NCI-H226 (cell line): ENCODE measurements at places on chromosomes 3 and 15.

- DNase-seq = no peak
Measured at GRCh38 chr15:46918462-46919140, 798.7 kb upstream of the SEMA6D start.

GRCh38 chr15:75214293-75215096 is 12.8 kb downstream of the C15orf39 start:
- no peak for DNase-seq

GRCh38 chr15:90184119-90184785 is 16.9 kb upstream of the SEMA4B start:
- DNase-seq = peak; percentile 84

- DNase-seq = no peak
Measured at GRCh38 chr3:185934174-185934557, 3.6 kb downstream of the TRA2B start.

- no peak for DNase-seq
Measured at GRCh38 chr3:108393128-108393900, 97.0 kb downstream of the HHLA2 start.

DNA sequence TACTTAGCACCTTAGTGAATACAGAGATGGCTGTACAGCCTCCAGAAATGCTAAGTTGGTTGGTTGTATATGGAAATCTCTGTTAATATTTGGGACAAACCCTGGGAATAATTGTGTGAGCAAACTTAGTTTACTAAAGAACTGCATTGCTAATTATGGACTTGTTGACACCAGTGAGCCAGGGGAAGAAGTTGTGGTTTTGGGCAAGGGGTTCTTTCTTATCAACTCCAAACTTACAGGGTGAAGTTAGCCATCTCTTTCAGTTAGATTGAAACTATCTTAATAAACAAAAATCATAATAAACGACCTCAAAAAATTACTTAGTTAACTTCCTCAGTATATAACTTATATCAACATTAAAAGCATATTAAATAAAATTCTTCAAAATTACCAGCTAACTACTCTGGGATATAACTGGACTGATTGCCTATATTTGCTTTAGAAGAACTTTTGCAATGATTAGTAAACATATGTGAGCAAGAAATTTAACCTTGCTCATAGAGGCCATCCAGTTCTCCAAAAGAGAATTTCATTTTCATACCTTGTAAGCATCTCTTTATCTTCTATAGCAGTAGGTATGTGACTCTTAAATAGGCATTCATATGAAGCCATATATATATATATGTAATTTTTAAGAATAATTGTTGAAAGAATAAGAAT is 24.7 kb downstream of the MBNL1 start:
- no peak for DNase-seq

DNA sequence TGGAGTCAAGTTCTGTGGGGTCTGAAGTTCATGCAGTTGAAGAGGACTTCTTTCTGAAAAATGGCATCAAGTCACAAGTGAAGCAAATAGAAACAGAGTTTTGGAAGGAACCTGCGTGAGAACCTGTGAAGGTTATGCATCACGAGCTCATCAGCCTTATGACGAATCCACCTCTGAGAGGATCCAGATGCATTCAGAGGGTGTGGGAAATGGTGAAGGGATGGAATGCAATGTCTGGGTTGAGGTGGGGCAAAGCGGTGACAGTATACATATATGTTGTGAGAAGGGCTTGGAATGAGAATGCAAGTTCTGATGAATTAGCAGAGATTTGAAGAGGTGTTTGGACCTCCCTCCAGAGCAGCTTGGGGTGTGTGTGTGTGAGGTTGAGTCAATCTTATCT is 382.1 kb upstream of the TBL1XR1 start:
- no peak for DNase-seq
